ENCODE measurements at places on chromosomes 3 and 15. TPM values are rescaled to one million over a fixed set of nuclear protein-coding genes. Genes with fewer than 3 reads are reported as not detected.

DNA sequence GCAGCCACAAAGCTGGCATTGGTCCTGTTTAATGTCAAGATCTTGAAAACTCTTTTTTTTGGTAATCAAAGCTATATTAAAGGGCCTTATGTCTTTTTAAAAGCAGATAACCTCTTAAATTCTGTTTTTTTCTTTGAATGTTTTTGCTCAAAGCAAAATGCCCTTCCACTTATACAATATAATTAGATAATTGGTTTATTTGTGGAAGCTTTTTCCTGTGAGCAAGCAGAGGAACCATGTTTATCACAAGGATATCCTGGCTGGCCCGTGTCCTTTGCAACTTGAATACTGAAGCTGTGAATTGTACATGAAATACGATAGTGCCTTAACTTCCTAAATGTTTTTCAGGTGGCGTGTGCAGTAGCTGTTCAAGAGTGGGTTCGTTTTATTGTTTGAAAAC is 2.6 kb downstream of the ST3GAL6 start:
- DNase-seq, result no peak

GRCh38 chr3:160057331-160057730 is 68.7 kb downstream of the IL12A start:
- DNase-seq, result no peak

- no peak for DNase-seq
Measured at GRCh38 chr3:193946945-193947344, 189.0 kb upstream of the HES1 start.

DNA sequence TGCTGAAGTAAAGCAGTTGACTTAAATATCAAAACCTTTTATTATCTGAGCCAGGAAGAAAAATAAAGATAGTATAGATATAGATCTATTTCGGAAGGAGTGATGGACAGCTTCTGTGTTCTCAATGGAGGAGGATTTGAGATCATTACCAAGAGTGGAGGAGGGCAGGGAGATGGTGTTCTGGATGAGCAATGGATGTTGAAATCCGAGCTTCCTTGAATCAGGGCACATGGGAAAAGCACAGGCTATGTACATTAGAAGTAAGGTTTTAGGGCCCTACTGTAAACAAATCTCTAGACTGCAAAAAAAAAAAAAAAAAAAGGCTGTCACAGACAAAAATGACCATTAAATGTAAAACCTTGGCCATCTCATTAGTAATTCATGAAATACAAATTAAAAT is 43.2 kb downstream of the GTPBP8 start:
- DNase-seq, result no peak

DNA sequence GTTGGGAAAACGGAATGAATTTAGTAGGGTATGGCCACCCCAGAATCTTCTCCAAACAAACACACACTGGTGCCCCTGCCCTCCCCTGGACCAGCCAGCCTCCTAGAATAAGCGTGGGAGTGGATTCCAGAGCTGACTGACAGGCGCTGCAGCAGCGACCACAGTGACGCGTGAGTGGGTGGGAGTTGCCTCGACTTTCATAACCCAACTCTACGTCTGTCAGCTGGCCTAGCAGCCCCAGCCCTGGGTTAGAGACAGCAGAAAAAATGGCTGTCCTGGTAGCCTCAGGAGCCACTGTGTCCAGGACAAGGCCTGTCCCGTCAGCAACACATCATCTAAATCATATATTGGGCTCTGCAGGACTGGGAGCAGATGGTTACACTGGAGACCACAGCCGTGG is 10.0 kb downstream of the PLA2G4B start:
- DNase-seq, result no peak

DNA sequence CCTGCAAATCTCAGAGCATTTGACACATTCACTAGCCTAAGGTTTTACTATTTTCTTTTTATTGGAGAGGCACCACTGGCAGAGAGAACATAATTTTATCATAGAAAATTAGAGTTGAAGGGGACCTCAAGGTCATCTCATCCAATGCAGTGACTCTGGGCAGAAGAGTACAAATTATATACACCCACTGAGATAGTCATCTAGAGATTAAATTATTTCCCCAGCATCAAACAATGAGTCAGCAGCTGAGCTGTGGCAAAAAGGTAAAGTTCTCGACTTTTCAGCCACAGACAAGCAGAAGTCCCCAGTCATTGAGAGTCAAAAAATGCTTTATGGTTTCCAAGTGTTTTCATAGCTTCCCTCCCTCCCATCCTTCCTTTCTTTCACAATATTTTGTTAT is 39.3 kb upstream of the SEMA6D start:
- no peak for DNase-seq

GRCh38 chr15:44471885-44472455 is 44.5 kb downstream of the CTDSPL2 start:
- DNase-seq, result no peak

- no peak for DNase-seq
Measured at GRCh38 chr3:126582311-126582710, 23.6 kb upstream of the C3orf22 start.

GRCh38 chr3:114839476-114839875 is 307.6 kb downstream of the ZBTB20 start:
- DNase-seq, result no peak

DNA sequence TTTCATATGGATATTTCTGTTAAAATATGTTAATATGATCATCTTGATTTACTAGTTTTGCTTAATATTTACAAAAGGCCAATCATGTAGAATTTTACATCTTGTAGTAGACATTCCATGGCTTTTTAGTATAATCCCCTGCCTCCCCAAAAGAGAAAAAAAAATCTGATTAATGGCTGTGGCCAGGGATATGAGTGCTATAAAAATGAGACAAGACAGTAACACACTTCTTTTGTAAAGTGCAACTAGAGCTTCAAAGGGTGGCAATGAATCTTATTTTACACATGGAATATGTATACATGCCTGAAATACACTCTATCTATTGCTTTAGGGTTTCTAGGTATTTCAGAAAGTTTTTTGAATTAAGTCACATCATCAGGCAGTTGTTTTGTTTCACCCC is 112.2 kb upstream of the NANOGP8 start:
- DNase-seq, result no peak

DNA sequence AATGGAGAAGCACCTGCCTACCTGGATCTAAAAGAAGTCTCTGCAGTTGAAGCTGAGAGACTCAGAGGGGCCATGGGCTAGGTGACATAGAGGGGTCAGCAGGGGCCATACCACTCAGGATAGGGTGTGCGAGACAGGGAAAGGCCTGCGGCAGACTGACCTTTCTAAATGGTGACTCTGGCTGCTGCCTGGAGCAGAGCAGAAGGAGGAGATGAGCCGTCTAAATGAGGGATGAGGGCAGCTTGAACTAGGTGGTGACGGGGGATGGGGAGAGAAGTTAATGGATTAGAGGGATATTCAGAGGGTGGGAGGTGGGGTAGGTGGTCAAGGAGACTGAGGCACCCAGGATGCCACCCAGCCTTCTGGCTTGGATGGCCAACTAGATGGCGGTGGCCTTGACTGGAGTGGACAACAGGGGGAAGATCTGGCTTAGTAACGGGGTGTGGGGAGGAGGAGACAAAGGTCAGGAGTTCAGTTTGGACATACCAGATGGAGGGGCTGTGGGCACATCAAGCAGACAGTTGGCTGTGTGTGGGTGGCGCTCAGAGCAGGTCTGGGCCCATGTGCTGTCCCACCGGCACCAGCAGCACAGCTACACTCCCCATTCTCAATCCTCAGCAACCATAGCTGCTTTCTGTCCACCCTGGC is 3.2 kb upstream of the ITIH1 start:
- DNase-seq, result no peak

- no peak for DNase-seq
Measured at GRCh38 chr15:79953951-79954444, 17.0 kb downstream of the BCL2A1 start.

- DNase-seq, result no peak
Measured at GRCh38 chr15:93467337-93467736, 378.3 kb upstream of the RGMA start.

DNA sequence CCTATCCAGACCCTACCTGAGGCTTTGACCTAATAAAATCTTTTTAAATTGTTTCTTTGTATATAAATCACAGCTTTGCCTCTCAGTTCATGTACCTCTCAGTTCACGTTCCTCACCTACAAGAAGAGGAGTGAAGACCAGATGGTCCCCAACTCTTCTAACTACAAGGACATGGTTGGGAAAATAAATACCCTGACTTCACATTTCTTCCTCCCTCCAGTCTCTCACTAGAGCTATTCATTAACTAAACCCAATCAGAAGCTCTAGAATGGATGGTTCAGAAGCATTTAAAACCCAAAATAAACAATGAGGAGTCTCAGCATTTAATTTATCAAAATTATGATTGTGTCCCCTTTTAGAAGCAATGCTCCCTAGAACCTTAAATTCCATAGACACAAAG is 97.3 kb upstream of the AGTR1 start:
- DNase-seq, result no peak

Gene GPR27
- 6.7 TPM for total RNA-seq

Gene SLC9C1
- total RNA-seq, result 1.5 TPM

Gene THAP10
- total RNA-seq, result 4.5 TPM

Gene TERC
- total RNA-seq, result 12.4 TPM

Gene SLC27A2
- 10.6 TPM for total RNA-seq

Gene SMCO1
- not detected for total RNA-seq

Gene CCR4
- not detected for total RNA-seq

Gene EHHADH
- total RNA-seq, result 7.6 TPM

Measured in progenitor cell of endocrine pancreas (in vitro differentiated cells).